ENCODE measurements at places on chromosomes 1 and 21.

- H3K4me3 ChIP-seq: no peak overlapping the region
- H3K27ac ChIP-seq: no peak overlapping the region
- H3K27me3 ChIP-seq: peaks cover 7% of the 10 kb centered on the region
- H3K36me3 ChIP-seq: no peaks in the 10 kb centered on the region
Measured at GRCh38 chr1:41486053-41486370, 1.5 kb upstream of the EDN2 start.

DNA sequence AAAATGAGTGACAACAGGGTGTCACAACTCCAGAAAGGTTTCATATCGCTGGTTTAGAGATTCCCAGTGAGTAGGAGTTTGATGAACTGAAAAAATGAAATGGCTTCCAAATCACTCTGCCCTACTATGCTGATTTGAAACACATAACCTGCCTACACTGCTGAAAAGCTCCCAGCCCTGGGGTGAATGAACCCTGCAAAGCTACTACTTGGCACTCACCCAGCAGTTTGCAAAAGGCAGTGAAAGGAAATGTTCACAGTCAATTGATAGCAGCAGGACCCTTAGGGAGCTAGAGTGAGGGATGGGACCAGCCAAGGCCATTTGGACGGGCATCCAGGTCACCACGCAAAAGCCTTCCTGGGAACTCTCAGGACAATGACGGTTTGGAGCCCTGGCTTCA, 44.4 kb upstream of the SRP9 start:
- no peaks in the 10 kb centered on the region for H3K36me3 ChIP-seq
- no peaks in the 10 kb centered on the region for H3K4me1 ChIP-seq
- H3K27me3 ChIP-seq: peaks cover 2% of the 10 kb centered on the region
- H3K4me3 ChIP-seq: no peak overlapping the region
- no peak for DNase-seq

DNA sequence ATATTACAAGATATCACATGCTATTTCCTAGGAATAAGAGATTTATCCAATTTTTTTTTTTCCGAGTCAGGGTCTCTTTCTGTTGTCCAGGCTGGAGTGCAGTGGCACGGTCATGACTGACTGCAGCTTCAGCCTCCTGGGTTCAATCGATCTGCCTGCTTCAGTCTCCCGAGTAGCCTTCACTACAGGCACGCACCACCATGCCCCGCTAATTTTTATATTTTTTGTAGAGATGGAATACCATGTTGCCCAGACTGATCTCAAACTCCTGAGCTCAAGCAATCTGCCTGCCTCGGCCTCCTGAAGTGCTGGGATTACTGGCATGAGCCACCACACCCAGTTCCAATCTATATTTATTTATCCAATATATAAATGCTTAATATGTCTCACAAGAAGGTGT, 18.0 kb upstream of the WDTC1 start:
- H3K27me3 ChIP-seq: peaks cover 8% of the 10 kb centered on the region
- no peaks in the 10 kb centered on the region for H3K4me1 ChIP-seq
- H3K36me3 ChIP-seq: no peaks in the 10 kb centered on the region
- H3K4me3 ChIP-seq: no peak overlapping the region

DNA sequence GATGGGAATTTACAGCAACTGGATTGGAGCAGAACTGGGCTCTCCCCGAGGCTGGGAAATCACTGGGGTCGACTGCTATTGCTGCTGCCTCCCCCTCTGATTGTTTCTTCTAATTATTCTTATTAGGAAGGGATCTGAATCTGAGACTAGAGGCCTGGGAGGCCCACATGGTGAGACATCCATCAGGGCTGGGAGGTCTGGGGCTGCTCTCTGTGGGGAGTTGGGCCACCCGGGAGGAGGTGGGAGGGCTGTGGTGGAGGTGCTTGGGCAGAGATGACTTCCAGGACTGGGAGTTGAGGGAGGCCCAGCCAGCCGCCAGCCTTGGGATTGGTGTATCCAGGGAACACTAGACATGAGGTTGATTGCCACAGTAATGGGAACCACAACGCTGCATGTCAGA, 247.9 kb downstream of the GRIK3 start:
- H3K4me3 ChIP-seq: no peak overlapping the region
- no peaks in the 10 kb centered on the region for H3K4me1 ChIP-seq
- no peak overlapping the region for H3K27ac ChIP-seq
- no peak for DNase-seq
- H3K27me3 ChIP-seq: no peaks in the 10 kb centered on the region

GRCh38 chr1:232471250-232471649, 158.7 kb downstream of the SIPA1L2 start:
- no peak overlapping the region for H3K4me3 ChIP-seq
- no peaks in the 10 kb centered on the region for H3K36me3 ChIP-seq
- H3K27me3 ChIP-seq: peaks cover under 1% of the 10 kb centered on the region
- peaks cover 2% of the 10 kb centered on the region for H3K4me1 ChIP-seq
- DNase-seq: no peak
- H3K27ac ChIP-seq: no peak overlapping the region

GRCh38 chr1:151491641-151492040, 19.5 kb upstream of the CGN start:
- no peak overlapping the region for H3K27ac ChIP-seq
- H3K4me1 ChIP-seq: peaks cover 11% of the 10 kb centered on the region
- no peak for DNase-seq
- peaks cover 2% of the 10 kb centered on the region for H3K27me3 ChIP-seq
